Left lung (tissue), 14 donors: ENCODE measurements at places on chromosomes 3 and 15. TPM values are rescaled to one million over a fixed set of nuclear protein-coding genes. Genes with fewer than 3 reads are reported as not detected.

The RASGRP1 gene
- total RNA-seq: 3.3 TPM

GRCh38 chr3:256501-256900, 59.9 kb downstream of the CHL1 start:
- H3K27me3 ChIP-seq: no peaks in the 10 kb centered on the region
- H3K36me3 ChIP-seq: no peaks in the 10 kb centered on the region
- no peaks in the 10 kb centered on the region for H3K4me1 ChIP-seq
- no peak overlapping the region for H3K4me3 ChIP-seq
- no peak overlapping the region for H3K27ac ChIP-seq
- no peak for DNase-seq

GRCh38 chr15:38532728-38533127, 31.9 kb downstream of the RASGRP1 start:
- no peaks in the 10 kb centered on the region for H3K36me3 ChIP-seq
- no peak overlapping the region for H3K27ac ChIP-seq
- no peak for DNase-seq
- no peaks in the 10 kb centered on the region for H3K27me3 ChIP-seq
- H3K4me1 ChIP-seq: no peaks in the 10 kb centered on the region

DNA sequence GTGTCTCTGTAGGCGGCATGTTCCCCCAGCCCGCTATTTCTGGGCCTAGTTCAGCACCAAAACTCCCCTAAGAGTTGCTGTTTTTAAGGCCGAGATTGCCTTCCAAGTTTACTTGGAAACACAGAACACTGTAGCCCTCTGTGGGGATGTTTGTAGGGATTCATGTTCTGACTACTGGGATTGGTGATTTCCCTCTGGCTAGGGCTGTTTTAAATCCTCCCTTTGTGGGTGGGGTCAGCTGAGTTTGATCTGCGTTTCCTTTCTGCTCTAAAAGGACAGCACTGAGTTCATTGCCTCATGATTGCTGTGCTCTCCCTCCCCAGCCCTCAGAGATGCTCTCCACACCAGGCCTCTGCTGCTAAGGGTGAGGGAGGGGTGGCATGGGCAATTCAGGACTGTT, 640.6 kb upstream of the DPPA4 start:
- H3K4me3 ChIP-seq: no peak overlapping the region
- no peaks in the 10 kb centered on the region for H3K27me3 ChIP-seq
- no peak overlapping the region for H3K27ac ChIP-seq
- no peaks in the 10 kb centered on the region for H3K4me1 ChIP-seq

DNA sequence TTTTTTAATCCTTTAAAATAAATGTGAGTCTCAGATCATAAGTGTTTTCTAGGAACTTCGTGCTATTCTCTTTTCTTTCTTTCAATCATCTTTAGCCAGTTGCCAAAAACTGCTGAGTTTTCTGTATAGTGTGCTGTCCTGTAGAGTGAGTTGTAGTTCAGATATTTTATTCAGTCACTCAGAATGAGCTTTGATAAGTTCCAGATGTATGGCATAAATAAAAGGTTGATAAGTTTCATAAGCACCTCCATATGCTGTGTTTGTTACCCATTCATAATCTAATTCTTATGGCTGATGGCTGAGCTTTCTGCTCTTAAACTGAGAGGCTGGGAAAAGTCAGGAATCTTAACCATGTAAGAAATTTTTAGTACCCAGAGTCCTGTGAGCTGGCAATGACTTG, 59.3 kb upstream of the COL6A6 start:
- no peaks in the 10 kb centered on the region for H3K27me3 ChIP-seq
- DNase-seq: no peak
- no peaks in the 10 kb centered on the region for H3K4me1 ChIP-seq

DNA sequence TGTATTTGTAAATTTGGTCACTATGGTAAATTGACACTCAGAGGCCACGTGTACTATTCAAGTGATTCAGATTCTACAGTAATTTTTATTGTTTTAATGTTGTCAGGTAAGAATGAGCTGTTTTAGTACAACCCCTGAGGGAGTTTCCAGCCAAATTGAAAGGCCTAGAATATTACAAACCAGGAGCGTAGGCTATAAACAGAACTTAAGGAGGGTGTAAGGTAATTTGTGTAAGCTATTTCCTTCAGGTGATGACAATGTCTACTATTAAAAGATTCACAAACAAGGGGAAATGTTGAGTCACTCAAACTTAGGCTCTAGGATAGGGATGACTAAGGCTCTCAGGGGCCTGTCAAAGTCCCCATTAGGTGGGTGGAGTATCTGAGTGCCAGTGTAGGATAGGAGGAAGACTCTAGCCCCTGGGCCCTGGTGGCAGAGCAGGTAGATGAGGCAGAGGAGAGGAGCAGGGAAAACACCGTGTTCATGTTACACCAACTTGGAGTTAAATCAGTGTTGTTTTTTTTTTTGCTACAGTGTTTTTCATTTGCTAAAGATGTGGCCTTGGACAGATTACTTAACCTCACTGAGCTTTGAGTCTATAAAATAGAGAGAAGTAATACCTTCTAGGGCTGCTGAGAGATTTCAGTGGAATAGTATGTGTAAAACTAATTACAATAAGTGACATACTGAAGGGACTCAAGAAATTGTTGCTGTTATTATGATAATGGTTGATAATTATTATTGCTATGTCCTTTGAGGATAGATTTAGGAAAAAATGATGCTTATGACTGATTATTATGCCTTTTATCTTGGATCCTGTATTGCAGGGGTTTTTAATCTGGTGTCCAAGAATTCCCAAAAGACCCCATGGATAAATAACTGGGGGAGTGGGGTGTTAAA, 10.3 kb downstream of the TM4SF1 start:
- no peaks in the 10 kb centered on the region for H3K36me3 ChIP-seq
- no peaks in the 10 kb centered on the region for H3K27me3 ChIP-seq
- DNase-seq: no peak
- H3K4me3 ChIP-seq: no peak overlapping the region
- peaks cover 10% of the 10 kb centered on the region for H3K4me1 ChIP-seq

DNA sequence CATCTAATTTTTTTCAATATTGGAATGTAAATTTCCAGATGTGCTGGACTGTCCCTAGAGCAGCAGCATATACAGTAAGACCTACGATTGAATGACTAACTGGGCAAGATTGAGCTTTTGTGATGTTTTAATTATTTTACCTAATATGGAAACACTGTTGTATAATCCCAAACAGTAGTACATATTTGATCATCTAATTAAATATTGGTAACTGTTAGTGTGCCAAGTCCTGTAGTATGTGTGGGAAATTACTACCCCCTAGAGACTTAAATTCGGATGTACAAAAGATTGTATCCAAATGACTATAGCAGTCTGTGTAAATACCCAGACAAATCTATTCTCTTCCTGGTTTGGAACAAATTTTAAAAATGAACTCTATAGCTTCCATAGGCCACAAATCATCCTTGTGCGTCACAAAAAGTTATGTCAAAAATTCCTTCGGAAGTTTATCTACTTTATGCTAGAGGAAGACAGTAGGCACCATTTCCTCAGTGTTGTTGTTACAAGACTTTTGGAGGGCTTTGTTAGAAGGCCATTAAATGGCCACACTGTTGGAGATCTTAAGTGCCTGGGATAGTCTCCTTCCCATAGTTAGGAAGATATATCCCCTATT, 41.6 kb downstream of the NKIRAS1 start:
- H3K27ac ChIP-seq: no peak overlapping the region
- H3K4me3 ChIP-seq: no peak overlapping the region
- no peaks in the 10 kb centered on the region for H3K36me3 ChIP-seq
- no peak for DNase-seq

DNA sequence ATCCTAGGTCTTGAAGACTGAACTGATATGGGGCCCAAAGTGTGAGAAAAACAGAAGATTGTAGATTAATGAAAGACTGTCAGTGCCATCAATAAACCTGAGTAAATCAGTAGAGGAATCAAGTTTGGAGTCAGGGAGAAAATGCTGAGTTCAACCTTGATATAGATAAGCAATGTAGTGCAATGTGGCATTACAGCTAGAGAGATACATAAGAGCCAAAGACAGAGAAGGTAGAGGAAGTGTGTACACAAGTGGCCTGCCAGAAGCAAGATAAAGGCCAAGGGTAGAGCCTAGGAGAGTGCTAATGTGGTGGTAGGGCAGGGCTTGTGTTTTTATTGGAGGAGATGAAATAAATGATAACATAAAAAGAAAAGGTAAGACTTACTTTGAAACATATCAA, 26.0 kb upstream of the EID1 start:
- no peak overlapping the region for H3K27ac ChIP-seq
- no peaks in the 10 kb centered on the region for H3K27me3 ChIP-seq
- H3K36me3 ChIP-seq: no peaks in the 10 kb centered on the region
- no peak for DNase-seq
- H3K4me3 ChIP-seq: no peak overlapping the region
- H3K4me1 ChIP-seq: no peaks in the 10 kb centered on the region

GRCh38 chr15:38961456-38961855, 396.8 kb upstream of the RASGRP1 start:
- H3K36me3 ChIP-seq: no peaks in the 10 kb centered on the region
- H3K27ac ChIP-seq: no peak overlapping the region
- no peak overlapping the region for H3K4me3 ChIP-seq
- no peak for DNase-seq
- H3K4me1 ChIP-seq: no peaks in the 10 kb centered on the region

GRCh38 chr3:105916767-105917166, 48.0 kb upstream of the CBLB start:
- H3K36me3 ChIP-seq: no peaks in the 10 kb centered on the region
- H3K4me1 ChIP-seq: no peaks in the 10 kb centered on the region
- no peaks in the 10 kb centered on the region for H3K27me3 ChIP-seq
- no peak overlapping the region for H3K27ac ChIP-seq
- no peak overlapping the region for H3K4me3 ChIP-seq
- no peak for DNase-seq

DNA sequence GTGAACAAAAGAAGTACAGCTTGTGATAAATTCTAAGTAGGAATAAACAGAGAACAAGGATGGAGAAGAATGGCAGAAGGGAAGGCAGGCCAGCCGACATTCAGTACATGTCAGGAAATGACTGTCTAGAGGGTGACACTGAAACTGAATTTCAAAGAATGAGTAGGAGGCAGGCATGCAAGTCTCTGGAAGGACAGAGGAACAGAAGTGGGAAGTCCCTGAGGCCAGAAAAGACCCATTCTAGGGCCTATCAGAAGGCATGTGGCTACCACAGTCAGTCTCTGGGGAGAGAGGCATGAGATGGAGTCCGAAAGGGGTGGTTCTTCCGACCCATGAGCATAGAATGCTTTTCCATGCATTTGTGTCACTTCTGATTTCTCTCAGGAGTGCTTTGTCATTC, 243.5 kb upstream of the UBE2E2 start:
- DNase-seq: no peak
- H3K4me3 ChIP-seq: no peak overlapping the region
- no peaks in the 10 kb centered on the region for H3K4me1 ChIP-seq
- H3K27ac ChIP-seq: no peak overlapping the region
- no peaks in the 10 kb centered on the region for H3K36me3 ChIP-seq
- no peaks in the 10 kb centered on the region for H3K27me3 ChIP-seq
